ENCODE measurements at places on chromosomes 1 and 21.

DNA sequence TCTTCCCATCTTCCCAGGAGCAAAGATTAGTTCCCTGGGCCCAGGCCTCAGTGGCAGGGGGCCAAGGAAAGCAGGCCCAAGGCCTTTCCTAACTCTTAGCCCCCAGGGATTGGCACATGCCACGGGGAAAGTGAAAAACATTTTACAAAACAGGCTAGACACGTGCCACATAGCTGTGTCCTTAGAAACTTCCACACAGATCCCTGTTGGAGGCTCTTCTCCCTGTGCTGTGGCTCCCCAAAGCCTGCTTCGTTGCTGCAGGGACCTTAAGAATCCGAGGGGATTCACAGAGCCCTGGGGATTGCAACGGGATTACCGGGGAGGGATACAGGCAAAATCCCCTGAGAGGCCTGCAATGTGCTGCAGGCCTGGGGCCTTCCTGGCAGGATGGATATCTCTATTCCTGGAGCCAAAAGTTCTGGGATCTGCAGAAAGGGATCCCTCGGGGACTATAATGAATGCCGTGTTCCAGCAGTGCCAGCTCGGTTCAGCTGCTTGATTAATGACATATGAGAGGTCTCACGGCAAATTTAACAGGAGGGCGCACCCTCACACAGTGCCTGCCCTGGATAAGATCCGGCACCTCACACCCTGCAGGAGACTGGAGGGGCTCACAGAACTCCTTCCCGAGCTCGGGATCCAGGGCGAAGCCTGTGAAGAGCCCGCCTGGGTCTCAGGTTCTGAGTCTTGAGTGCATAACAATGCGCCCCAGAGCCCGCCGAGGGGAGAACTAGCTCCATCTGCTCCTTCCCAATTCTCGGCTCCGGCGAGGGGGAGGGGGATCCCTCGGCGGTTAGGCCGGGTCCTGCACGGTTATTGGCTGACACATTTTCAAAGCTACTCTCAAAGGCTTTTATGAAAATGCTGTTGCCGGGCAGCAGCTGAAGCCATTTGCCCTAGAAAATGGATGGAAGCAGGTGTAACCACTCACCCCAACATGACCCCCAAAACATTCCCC, 15.3 kb upstream of the RGS8 start:
- peak; percentile 12 for DNase-seq

GRCh38 chr1:23957096-23957495, 2.5 kb upstream of the PNRC2 start:
- no peak for DNase-seq

DNA sequence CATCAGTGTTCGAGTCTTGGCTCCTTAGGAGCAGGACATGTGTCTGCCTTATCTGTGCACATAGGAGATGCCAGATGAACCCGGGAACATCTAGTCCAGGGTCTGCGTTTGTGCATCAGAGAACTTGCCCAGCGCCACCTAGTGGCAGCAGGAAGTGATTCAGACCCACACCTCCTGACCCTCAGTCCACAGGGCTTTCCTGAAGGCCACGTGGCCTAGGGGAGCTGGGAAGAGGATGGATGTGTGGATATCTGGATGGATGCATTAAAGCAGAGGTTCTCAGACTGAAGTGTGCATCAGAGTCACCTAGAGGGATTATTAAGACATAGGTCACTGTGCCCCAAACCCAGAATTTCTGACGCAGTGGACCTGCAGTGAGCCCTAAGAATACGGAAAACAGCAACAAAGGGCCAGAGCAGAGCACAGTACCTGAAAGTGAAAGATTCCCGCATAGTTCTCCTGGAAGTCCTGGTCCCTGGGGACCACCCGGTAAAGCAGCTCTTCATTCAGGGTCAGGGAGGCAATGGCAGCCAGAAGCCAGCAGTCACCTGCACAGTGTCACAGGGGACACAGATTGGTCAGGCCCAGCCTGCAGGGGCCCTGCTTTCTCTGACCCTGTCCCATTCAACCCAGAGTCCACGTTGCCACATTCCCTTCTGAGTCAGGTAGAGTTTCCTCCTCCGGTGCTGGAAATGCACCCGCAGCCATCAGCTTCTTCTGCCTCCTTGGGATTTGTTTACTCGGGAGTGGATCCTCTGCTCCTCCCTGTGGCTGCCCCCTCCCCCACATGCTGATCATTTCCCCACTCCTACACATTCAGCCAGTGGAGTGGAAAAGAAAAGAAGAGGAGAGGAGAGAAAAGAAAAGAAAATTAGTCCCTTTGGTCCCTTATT, 37.0 kb downstream of the CAPN8 start:
- DNase-seq: peak; percentile 59

DNA sequence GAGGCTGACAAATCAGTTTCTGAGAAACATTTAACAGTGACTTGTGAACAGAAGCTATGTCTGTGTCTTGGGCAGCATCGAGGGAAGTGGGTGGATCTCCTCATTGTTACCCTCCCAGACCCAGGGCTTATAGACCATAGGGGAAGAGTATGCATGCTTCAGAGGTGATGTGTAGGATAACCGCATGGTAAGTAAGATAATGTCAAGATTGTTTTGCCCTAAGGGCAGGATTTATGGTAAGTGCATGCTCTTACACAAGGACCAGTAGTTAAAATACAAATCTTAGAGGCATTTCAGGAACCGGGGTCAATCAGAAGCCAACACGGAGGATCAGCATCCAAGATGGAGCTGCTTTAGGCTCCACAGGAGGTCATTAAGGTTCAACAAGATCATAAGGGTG, 7.7 kb upstream of the PRMT2 start:
- no peak for DNase-seq

- DNase-seq: peak; percentile 78
Observed at GRCh38 chr1:181089676-181090544, 1.4 kb downstream of the IER5 start.

DNA sequence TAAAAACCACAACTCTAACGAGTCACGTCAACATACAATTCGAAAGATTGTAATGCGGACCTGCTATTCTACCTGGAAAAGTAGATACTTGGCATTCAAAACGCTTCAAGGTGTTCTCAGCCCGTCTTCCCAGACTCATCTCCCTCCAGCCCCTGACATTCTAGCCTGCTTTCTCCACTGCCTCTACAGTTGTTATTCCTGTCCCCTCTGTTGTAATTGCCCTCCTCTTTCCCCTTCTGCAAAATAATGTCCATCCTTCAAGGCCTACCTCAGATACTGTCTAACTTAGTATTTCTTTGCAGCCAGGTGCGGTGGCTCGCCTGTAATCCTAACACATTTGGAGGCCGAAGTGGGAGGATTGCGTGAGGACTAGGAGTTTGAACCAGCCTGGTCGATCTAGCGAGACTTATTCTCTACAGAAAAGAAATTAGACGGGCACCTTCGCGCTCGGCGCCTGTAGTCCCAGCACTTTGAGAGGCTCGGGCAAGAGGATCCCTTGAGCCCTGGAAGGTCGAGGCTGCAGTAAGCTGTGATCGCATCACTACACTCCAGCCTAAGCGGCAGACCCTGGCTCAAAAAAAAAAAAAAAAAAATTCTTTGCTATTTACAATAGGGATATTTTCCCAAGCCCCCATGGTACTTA, 756 bp upstream of the RBM34 start:
- DNase-seq: no peak

DNA sequence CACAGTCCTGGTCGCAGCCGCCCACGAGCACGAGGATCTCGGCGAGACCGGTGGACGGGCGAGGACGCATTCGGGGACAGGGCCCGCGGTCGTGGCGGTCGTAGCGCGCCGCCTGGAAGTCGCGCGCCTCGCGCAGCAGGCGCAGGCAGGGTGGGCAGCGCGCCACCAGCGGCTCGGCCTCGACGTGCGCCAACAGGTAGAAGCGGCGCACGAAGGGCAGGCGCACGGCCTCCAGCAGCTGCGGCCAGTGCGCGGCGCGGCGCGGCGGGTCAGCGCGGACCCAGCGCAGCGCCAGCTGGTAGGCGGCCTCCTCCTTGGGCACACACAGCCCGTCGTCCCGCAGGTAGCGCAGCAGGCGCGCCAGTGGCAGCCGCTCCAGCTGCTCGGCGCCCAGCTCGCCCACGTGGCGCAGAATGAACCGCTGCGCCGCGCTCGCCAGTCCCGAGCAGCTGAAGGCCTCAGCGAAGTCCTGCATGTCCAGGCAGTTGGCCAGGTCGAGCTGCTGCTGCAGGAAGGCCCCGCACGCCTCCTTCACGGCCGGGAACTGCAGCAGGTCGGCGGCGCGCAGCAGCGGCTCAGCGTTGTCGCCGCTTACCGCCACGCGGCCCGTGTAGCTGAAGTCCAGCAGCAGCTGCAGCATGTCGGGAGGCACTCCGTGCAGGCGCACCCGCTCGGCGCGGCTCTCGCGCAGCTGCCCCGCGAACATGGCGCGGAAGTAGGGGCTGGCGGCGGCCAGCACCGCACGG, 573 bp downstream of the KLHL21 start:
- peak; percentile 67 for DNase-seq

DNA sequence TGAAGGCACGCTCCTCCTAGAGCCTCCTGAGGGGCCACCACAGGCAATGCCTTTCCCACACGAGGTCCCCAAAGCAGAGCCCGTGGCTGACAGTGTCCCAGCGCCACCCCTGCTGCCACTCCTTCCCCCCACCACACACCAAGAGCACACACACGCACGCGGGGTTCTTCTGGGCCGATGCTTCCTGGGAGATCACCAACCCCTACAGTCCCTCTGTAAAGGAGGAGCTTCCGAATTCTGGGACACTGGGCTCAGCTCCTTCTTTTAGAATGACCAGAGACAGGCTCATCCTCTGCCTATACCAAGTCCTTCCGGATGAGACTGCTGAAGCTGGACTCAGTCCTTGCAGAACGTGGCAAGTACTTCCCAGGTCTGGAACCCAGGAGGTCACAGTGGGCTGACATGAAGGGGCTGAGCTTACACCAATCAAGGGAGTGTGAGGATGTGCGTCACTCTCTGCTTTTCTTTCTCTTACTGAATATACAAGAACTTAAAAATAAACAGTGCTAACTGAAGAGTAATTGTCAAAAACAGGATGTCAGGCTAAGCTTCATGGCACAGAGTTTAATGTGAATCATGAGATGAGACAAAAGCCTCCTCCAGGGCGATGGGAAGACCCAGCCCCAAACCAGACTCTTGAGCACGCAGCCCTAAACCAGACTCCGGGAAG, 12.7 kb downstream of the SSU72 start:
- DNase-seq: no peak

DNA sequence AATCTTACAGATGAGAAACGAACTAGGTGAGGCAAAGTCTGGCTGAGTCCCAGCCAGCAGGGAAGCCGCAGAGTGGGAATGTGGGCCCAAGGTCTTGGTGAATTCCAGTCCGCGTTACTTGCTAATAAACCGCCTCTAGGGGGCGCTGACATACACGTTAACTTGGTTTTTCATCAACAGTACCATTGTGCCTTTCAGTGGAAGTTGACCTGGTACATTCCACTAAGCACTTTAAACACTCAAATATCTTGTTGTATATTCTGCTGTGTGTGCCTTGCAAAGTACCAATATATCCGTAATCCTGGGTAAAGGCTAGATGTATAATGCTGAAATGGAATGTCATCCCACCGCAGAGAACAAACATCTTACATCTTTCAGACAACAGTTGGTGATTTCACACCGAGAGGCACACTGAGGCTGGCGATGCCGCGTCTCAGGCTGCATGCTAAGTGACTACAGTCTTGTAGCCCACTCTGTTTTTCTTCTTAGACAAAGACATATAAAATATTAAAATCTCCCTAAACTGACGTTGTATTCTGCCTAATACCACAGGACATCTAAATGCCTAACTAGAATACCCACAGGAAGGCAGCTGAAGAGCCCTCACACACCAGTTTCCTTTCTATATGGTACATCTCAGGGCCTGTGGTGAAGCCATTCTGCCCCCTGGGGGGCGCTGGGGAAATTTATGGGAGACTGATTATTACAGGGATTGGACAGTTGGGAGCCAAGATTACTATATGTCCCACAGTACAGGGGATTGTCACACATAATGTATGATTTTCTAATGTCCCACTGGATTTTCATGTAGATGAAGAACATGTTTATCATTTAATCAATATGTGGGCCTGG, 49.2 kb upstream of the C1orf198 start:
- peak; percentile 82 for DNase-seq

- DNase-seq: no peak
Observed at GRCh38 chr1:23578311-23578996, 19.2 kb upstream of the ID3 start.

- DNase-seq: no peak
Observed at GRCh38 chr21:34996304-34997101, 52.6 kb downstream of the RUNX1 start.

DNA sequence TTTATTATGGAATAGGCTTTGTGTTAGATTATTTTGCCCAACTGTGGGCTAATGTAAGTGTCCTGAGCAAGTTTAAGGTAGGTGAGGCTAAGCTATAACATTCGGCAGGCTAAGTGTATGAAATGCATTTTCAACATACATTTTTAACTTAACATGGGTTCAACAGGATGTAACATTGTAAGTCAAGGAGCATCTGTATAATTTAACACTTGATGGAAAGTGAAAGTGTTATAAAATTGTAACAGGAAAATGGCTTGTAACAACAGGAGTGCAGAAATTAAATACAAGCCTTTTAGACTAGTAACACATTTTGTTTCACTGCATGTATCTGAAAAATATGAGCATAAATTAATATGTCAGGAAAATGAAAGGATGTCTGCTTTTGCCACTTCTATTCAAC, 42.3 kb downstream of the B3GALNT2 start:
- DNase-seq: no peak

DNA sequence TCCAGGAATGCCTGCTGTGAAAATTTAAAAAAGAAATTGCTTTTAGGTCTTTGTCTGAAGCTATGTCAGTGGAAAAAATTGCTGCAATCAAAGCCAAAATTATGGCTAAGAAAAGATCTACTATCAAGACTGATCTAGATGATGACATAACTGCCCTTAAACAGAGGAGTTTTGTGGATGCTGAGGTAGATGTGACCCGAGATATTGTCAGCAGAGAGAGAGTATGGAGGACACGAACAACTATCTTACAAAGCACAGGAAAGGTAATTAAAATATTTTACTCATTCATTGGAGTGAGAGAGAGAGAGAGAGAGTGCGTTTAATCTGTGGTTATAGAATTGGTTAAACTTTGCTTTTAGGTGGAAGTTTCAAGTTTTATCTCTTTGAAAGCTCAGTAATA, 20.0 kb downstream of the CDC73 start:
- no peak for DNase-seq

DNA sequence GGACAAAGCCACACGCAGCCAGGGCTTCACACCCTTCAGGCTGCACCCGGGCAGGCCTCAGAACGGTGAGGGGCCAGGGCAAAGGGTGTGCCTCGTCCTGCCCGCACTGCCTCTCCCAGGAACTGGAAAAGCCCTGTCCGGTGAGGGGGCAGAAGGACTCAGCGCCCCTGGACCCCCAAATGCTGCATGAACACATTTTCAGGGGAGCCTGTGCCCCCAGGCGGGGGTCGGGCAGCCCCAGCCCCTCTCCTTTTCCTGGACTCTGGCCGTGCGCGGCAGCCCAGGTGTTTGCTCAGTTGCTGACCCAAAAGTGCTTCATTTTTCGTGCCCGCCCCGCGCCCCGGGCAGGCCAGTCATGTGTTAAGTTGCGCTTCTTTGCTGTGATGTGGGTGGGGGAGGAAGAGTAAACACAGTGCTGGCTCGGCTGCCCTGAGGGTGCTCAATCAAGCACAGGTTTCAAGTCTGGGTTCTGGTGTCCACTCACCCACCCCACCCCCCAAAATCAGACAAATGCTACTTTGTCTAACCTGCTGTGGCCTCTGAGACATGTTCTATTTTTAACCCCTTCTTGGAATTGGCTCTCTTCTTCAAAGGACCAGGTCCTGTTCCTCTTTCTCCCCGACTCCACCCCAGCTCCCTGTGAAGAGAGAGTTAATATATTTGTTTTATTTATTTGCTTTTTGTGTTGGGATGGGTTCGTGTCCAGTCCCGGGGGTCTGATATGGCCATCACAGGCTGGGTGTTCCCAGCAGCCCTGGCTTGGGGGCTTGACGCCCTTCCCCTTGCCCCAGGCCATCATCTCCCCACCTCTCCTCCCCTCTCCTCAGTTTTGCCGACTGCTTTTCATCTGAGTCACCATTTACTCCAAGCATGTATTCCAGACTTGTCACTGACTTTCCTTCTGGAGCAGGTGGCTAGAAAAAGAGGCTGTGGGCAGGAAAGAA, 8.1 kb downstream of the PSRC1 start:
- peak; percentile 61 for DNase-seq

Measured in Ammon's horn (tissue), 1 donor.